ENCODE measurements at places on chromosomes 13 and 19.

DNA sequence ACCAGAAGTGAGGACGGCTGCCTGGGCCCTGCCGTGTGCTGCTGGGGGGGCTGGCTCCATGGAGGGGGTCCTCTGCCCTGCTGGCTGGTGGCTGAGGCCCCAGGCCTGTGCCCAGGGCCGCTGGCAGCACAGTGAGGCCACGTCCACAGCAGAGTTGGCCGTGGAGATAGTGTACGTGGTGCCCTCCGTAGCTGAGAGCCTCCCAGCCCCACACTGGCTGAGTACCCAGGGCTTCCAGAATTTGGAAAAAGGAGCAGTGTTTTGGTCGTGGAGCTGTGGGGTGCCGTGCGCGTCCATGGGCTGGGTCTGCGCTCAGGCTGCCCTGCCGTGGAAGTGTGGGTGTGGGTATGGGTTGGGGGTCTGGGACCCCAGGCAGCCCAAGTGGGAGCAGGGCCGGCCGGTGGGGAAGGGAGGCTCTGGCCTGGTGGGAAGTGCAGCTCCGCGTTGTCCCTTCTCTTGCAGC lies 5.9 kb downstream of the PTBP1 start:
- no peak for DNase-seq

- no peak for DNase-seq
These were observed 5.5 kb upstream of the METTL21C start for GRCh38 chr13:102700088-102701031.

DNA sequence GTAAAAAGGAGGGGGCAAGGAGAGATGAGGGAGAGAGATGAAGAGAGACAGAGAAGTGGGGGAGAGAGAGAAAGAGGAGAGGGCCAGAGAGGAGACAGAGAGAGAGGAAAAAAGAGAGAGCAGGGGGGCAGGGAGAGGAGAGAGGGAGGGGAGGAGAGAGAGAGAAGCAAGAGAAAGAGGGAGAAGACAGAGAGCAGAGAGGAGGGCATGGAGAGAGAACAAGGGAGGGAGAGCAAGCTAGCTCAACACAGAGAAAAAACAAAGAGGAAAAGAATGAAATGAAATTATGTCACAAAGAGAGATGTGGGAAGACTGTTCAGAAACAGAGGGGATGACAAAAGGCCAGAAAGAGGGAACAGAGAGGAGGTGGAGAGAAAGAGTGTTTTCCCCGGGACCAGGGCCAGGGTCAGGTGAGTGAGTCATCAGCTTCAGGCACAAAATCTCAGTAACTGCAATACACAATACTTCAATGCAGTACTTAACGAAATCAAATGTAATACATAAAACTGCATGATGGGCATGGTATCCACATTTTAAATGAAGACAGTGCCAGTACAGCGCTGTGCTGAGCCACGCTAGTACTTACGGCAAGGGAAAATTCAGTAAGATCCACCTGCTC lies 4.8 kb downstream of the KLK7 start:
- DNase-seq = no peak

DNA sequence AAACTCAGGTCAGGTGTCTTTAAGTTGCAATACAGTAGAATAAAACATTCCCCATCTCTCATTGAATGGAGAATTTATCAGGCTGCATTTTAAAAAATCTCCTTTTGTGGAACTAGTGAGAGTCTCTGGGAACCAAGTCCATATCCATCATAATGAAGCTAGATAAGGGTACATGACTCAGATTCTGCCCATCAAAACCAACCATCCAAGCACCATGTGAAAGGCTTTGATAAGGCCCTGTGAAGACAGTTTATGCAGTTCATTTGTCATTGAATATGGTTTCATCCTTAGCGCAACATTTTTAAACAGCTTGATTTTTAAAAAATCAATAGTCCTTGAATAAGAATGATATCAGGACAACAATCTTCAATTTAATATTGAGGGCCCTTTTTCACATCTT lies 56.3 kb upstream of the DIAPH3 start:
- no peak for DNase-seq

DNA sequence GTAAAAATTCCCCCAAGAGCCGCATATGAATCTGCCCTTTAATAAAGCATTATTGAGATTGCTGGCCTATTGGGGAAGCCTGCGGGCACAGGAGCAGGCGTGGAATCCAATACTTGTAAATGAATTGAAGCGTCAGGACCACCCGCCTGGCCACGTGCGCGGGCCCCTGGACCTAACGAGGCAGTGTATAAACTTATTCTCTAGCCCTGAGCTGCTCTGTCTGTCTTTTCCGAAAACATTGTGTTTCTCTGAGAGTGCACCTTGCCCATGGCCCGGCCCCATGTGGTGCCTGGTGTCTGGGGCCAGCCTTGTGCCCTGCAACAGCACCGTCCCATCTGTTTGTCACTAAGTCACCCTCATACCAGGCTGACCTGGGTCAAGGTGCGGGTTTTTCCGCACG lies 14.4 kb downstream of the UBXN6 start:
- no peak for DNase-seq

- DNase-seq = no peak
These were observed 11.9 kb downstream of the CDADC1 start for GRCh38 chr13:49259586-49259985.

Measured in caudate nucleus (tissue), 63 donors.